ENCODE measurements at places on chromosomes 6 and 20.

DNA sequence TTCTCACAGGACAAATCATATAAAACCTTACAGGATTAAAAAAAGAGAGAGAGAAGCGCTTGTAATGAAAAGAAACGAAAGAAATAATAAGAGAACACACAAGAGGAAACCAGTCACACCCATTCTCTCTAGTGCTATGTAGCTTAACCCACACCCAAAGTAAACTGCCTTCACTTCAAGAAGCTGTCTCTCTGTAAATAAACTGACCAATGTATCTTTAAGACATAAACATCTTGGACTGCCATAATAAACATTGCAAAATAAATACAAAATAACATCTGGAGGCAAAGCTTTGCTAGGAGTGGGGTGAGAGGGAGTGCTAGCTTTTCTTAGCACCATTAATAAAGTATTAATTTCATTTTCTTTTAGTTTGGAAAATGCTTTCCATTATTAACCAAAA is 61.6 kb upstream of the RNF146 start:
- DNase-seq, result no peak

DNA sequence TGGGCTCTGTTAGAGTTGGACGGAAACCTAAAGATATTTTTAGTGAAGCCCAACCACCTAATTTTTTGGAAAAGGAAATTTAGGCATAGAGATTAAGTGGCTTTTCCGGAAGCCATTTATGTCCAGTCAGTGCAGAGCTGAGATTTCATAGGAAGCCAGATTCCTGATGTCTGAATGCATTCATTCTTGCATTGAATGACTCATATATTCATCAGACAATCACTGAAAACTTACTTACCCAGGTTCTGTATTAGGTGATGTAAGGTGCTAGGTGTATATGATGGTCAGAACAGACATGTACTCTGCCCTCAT is 4.1 kb downstream of the SH3BGRL2 start:
- DNase-seq, result no peak

GRCh38 chr20:33838035-33838864 is 27.1 kb downstream of the CHMP4B start:
- DNase-seq, result no peak

DNA sequence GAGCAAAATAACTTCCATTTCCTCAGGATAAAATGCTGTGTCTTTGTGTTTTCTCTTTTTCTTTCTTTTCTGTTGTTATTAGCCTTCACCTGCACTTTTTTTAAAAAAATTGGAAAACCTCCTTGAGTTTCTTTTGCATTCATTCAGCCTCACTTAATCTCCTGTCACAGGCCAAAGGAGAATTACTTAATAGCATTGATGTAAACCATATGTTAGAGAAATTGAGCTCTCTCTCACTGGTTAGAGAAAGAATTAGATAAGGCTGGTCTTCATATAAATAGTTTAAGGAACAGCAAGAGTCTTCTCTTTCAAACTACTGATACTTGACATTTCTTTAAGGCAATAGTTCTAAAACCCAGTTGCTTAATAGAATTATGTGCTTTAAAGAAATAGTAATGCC is 564.2 kb downstream of the TFAP2B start:
- no peak for DNase-seq

DNA sequence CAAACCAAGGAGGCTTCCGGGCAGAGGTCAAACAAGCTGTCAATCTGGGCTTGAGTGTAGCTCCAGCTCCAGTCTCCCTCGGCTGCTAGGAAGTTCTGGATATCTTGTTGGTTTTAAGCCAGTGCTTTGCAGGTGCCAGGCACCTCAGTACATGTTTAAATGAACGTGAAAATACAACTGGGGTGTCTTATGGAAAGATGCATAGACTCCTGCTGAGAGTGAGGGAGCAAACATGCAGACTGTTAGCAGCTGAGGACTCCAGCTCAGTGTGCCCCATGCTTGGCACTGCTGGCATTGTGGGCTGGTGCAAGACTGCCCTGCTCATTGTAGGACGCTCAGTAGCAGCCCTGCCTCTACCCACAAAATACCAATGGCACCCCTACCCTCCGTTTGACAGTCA is 28.5 kb downstream of the ERMARD start:
- DNase-seq, result no peak

- peak; percentile 22 for DNase-seq
Observed at GRCh38 chr6:149963212-149963461, 606 bp upstream of the ULBP1 start.

GRCh38 chr20:51440589-51440988 is 101.9 kb downstream of the NFATC2 start:
- DNase-seq, result no peak

DNA sequence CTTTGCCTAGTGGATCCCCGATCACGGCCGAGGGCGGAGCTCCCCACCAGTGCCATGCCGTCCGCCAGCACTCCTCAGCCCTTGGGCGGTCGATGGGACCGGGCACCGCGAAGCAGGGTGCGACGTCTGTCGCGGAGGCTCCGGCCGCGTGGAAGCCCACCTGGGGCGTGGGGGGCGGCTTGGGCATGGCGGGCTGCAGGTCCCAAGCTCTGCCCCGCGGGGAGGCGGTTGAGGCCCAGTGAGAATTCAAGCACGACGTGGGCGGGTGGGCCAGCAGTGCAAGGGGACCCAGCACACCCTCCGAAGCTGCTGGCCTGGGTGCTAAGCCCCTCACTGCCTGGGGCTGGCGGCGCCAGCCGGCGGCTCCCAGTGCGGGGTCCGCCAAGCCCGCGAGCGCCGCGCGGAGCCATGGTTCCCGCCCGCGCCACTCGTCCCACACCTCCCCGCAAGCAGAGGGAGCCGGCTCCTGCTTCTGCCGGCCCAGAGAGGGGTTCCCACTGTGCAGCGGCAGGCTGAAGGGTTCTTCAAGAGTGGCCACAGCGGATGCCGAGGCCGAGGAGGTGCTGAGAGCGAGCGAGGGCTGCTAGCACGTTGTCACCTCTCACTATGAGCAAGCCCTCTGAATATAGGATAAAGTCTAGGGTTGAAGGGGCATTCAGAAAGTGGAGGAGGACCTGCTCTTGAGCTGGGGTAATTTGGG is 128.6 kb downstream of the GRM4 start:
- no peak for DNase-seq

DNA sequence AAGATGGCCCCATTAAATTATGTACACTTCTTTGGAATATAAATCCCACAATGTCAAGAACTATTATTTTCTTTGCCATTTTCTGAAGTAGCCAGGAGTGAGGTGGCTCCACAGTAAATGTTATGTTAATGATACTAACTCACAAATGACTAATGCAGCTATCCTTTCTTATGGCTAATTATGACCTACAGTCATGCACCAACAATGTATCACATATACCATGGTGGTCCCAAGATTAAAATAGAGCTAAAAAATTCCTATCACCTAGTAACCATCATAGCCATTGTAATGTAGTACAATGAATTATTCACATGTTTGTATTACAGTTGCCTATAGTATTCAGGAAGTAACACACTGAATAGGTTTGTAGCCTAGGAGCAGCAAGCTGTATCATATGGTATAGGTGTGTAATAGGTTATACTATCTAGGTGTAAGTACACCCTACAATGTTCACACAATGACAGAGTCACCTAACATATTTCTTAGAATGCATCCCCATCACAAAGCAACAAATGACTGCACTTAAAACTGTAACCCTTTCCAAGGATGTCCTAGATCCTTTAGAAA is 15.3 kb downstream of the ECHDC1 start:
- DNase-seq, result no peak

GRCh38 chr6:46476301-46476700 is 14.9 kb downstream of the RCAN2 start:
- DNase-seq, result no peak

All from D341Med (cell line).